ENCODE measurements at places on chromosomes 11 and 22.

DNA sequence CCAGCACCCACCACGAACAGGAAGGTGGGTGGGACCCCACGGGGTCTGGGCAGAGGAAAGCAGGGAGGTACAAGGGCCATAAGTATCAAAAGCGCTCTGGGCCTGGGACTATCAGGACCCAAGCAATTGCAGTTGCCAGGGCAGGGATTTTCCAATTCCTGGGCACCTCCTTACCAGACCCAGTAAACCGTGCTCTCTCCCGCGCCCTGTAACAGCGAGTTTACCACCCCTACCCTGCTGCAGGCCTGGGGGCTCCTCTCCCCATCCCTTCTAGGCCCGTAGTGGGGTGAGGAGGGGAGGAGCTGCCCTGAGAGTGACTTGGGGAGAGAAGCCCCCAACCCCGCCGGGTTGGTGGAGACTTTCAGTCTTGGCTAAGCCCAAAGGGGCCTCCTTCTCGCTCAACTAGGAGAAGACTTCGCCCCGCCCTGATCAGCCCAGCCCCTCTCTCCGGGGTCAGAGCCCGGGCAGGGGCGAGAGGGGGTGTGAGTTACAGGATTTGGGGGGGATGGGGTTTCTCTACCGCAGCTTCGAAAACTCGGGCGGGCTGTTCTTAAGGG lies 5.4 kb downstream of the PAX6 start:
- DNase-seq, result no peak

- DNase-seq, result no peak
Measured at GRCh38 chr11:134017511-134018430, 51.1 kb upstream of the JAM3 start.

DNA sequence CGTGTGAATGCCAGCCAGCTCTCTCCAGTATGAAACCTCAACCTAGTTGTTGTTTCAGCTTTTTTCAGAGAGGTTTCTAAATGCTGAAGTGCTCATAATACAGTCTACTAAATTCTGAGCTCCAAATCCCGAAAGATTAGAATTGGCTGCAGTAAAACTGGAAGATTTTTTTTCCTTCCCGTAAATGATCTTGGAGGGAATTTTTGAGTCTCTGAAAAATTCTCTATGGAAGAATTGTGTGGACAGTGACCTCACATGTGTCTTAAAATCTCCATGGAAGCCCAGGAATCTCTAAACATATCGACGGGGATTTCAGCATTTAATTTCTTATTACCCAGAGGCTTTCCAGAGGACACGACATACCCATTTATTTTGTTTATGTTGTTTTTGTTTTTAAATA lies 1499.2 kb downstream of the LRRC4C start:
- DNase-seq, result no peak

GRCh38 chr11:118625976-118626375 lies 18.6 kb downstream of the PHLDB1 start:
- DNase-seq, result no peak

DNA sequence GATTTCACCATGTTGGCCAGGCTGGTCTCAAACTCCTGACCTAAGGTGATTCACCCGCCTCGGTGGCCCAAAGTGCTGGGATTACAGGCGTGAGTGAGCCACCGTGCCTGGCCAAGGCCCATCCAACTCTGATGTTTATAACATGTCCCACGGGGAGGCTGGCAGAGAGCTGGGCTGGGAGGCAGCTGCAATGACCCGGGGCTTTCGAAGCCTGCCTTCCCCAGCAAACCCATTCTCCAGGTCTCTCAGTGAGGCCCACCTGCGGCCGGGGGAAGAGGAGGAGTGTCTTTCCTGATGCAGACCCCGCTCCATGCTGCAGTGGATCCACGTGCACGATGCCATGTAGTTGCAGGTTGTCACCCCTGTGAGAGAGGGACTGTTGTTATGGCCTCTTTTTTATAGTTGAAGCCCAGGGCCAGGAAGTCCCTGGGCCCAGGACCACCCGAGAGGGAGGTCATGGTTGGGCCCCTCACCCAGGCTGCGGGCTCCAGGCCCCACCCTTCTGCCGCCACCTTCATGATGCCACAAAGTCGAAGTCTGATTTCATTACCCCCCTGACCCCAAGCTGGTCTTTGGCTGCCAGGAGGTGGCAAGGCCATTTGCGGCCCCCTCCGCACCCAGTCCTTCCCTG lies 38.3 kb downstream of the KCNJ4 start:
- no peak for DNase-seq

- no peak for DNase-seq
Measured at GRCh38 chr11:64814712-64815187, 4.4 kb upstream of the MEN1 start.

DNA sequence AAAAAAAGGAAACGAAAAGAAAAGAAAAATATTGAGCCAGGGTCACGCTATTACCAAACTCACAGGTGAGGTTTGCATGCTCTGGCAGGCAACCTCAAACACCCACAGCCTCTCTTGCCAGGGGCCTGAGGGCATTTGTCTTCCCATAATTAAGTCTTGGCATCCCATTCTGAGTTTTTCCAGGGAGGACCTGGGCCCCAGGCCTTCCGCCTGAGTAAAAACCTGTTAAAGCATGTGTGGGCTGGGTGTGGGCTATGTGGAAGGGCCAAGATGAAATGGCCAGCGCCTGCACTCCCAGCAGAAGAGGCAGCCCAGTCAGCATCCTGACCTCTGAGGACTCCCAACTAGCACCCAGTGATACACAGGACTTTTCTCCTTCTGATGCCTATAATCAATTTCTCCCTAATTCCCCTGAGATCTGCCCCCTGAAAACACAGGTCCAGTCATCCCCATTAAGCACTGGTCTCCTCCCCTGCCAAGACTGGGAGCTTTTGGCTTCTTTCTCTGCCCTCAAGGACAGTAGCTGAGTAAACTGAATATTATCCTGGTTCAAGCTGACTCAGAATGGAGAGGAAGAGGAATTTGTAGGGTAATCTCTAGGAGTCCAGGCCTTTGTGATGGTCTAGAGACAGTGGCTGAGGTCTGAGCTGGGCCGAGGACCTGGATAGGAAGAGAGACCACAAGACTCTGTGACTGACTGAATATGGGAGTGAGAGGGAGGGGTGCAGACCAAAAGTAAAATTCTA lies 35.6 kb upstream of the ACER3 start:
- DNase-seq, result no peak

GRCh38 chr11:77201991-77202841 lies 74.2 kb downstream of the MYO7A start:
- no peak for DNase-seq

DNA sequence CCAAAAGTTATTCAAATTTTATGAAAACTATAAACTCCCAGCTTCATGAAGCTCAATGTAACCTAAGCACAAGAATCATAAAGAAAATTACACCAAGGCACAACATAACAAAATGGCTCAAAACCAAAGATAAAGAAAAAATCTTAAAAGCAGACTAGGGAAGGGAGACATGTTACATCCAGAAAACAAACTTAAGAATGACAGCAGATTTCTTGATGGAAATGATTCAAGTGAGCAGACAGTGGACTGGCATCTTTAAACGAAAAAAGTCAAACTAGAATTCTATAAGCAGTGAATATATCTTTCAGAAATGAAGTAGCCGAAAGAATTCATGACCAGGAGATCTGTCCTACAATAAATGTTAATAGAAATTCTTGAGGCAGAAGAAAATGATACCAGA lies 75.6 kb downstream of the SHANK2 start:
- DNase-seq, result no peak

DNA sequence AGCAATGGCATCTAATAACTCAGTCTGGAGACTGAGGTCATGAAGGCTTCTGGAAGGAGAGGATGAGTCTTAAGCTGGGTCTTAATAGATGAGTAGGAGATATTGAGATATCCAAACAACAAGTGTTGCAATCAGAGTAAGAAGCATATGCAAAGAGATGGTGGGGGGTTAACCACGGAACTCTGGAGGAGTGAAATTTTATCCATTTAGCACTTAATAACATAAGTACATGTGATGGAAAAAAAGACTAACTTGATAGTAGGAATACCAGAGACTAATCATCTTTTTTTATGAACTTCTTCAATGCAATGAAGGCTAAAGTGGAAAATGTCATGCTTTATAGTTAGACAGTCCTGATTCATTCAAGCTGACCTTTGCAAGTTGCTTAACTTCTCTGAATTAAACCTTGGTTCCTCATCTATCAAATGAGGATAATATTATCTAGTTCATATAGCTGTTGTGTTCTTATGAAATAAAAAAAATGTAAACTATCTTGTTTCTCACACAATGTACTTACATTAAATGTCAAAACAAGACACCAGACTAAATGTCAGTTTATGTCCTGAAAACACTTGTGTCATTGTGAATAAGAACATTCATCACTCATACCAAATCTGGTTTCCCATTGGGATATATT lies 403.1 kb upstream of the CCDC90B start:
- no peak for DNase-seq

All from activated T-helper 9 cell treated with anti-CD3 and anti-CD28 coated beads, Interleukin-2, amount 50 U/mL, for 16 hours (primary cell).